ENCODE measurements at places on chromosomes 11 and 22.
A peak's percentile ranks its signal among the peaks of the same experiment; 100 is the strongest.

- H3K4me3 ChIP-seq = peak overlapping the region; percentile 47
- no peak overlapping the region for H3K27ac ChIP-seq
- H3K27me3 ChIP-seq = peaks cover 11% of the 10 kb centered on the region
- DNase-seq = no peak
- no peaks in the 10 kb centered on the region for H3K36me3 ChIP-seq
Observed at GRCh38 chr11:72642043-72642883, 32.0 kb downstream of the PDE2A start.

- H3K27me3 ChIP-seq = no peaks in the 10 kb centered on the region
- peaks cover 35% of the 10 kb centered on the region for H3K36me3 ChIP-seq
- H3K4me3 ChIP-seq = no peak overlapping the region
- no peak overlapping the region for H3K27ac ChIP-seq
- no peaks in the 10 kb centered on the region for H3K4me1 ChIP-seq
Observed at GRCh38 chr11:71488681-71489270, 35.8 kb downstream of the NADSYN1 start.

GRCh38 chr11:61959114-61959513 is 8.3 kb downstream of the FTH1 start:
- H3K27me3 ChIP-seq = peaks cover 6% of the 10 kb centered on the region
- H3K4me3 ChIP-seq = no peak overlapping the region
- peaks cover 3% of the 10 kb centered on the region for H3K36me3 ChIP-seq
- H3K4me1 ChIP-seq = peaks cover 23% of the 10 kb centered on the region

DNA sequence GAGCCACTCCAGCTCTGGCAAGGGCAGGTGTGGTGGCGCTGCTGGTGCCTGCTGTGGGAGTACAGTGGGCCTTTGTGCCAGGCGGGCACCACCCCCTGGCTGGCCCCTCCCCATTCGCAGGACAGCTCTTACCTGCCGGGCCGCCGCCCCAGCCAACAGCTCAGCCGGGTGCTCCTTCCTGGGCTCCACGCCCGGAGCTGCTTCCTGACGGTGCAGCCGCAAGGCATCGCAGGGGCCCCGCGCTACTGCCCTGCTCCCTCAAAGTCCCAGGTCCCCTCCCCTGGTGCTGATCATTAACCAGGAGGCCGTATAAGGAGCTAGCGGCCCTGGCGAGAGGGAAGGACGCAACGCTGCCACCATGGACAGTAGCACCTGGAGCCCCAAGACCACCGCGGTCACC is at the start of gene SLC5A1:
Gene SLC5A1, plus strand, starts transcription at position 338 of the 400 bp plus-strand sequence. Its CDS starts 21 bp downstream, at position 359.
- no peaks in the 10 kb centered on the region for H3K36me3 ChIP-seq
- no peak within 1 kb of the TSS for H3K27ac ChIP-seq
- H3K4me1 ChIP-seq = no peaks in the 10 kb centered on the region
- no peak for DNase-seq
- H3K4me3 ChIP-seq = no peak within 1 kb of the TSS

GRCh38 chr11:73189315-73189714 is 28.8 kb upstream of the P2RY2 start:
- DNase-seq = no peak
- H3K27me3 ChIP-seq = no peaks in the 10 kb centered on the region
- H3K4me1 ChIP-seq = no peaks in the 10 kb centered on the region

GRCh38 chr11:61815790-61816735 is 740 bp downstream of the FADS1 start:
- H3K4me3 ChIP-seq = peak overlapping the region; percentile 77
- H3K4me1 ChIP-seq = peaks cover 21% of the 10 kb centered on the region
- no peaks in the 10 kb centered on the region for H3K36me3 ChIP-seq
- H3K27me3 ChIP-seq = peaks cover 10% of the 10 kb centered on the region
- peak overlapping the region; percentile 34 for H3K27ac ChIP-seq
- peak; percentile 58 for DNase-seq

DNA sequence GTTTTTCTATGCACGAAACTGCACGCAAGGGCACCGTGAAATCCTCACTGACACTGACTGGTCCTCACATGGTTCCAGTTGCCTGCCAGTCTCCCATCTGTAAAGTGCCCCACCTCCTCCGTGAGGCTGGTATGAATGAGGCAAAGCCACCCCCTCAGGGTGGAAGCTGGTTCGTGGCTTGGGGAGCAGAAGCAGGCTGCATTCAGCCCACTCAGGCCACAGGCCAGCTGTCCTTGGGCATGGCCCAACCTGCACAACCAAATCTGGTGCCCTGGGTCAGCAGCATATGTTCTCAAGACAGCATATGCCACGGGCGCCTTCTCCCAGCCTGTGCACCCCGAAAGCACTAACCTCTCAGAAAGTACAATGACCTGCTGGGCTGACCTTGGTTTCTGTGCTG is 29.3 kb downstream of the SERPINH1 start:
- no peak overlapping the region for H3K27ac ChIP-seq
- no peak for DNase-seq
- H3K27me3 ChIP-seq = no peaks in the 10 kb centered on the region
- no peaks in the 10 kb centered on the region for H3K36me3 ChIP-seq

DNA sequence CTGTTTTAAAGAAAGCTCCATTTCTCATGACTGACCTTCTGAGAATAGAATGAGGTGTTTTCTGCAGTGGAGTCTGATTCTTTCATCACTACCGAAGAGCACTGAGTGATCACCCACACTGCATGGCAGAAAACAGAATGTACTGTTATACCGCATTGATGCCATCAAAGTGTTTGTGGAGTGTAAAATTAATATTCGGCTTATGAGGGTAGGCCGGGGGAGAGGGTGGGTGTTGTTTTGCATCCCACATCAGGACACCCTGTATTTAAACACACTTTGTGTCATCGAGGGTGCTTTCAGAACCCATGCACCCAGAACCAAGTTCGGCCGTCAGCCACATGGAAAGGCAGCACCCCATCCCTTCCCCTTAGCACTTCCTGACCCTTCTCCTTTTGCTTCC is 41.3 kb upstream of the ETS1 start:
- peaks cover 83% of the 10 kb centered on the region for H3K4me1 ChIP-seq
- H3K36me3 ChIP-seq = no peaks in the 10 kb centered on the region
- H3K27ac ChIP-seq = peak overlapping the region; percentile 49

DNA sequence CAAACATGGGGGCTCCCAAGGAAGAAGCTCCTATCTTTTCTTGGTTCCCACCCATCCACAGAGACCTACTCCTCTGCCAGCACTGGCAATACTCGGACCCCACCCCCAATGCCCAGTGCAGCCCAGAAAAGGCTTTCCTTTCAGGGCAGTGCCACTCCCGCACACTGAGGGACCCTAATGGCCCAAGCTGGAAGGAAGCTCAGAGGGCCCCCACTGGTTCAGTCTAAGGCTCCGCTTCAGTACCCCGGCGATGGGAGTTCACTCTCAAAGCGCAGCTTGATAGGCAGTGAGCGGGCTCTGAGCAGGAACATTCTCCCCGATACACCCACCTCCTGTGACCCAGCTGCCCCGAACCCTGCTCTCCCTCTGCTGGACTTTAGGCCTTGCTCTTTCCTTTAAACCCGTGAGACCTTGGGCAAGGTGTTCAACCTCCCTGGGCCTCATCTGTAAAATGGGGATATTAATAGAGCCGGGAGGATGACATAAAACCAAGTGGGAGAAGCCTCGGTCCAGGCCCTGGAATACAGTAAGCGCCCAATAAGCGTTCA is 48.4 kb downstream of the CHRDL2 start:
- H3K4me1 ChIP-seq = no peaks in the 10 kb centered on the region
- peaks cover 5% of the 10 kb centered on the region for H3K27me3 ChIP-seq
- H3K4me3 ChIP-seq = no peak overlapping the region
- no peaks in the 10 kb centered on the region for H3K36me3 ChIP-seq
- no peak overlapping the region for H3K27ac ChIP-seq

GRCh38 chr11:70105755-70106571 is 27.8 kb downstream of the ANO1 start:
- H3K4me1 ChIP-seq = no peaks in the 10 kb centered on the region
- H3K27ac ChIP-seq = no peak overlapping the region
- DNase-seq = no peak
- H3K27me3 ChIP-seq = no peaks in the 10 kb centered on the region
- H3K4me3 ChIP-seq = no peak overlapping the region

GRCh38 chr11:15006139-15006759 is 34.1 kb upstream of the CALCA start:
- H3K4me3 ChIP-seq = no peak overlapping the region
- H3K27ac ChIP-seq = no peak overlapping the region
- no peak for DNase-seq
- H3K36me3 ChIP-seq = no peaks in the 10 kb centered on the region

DNA sequence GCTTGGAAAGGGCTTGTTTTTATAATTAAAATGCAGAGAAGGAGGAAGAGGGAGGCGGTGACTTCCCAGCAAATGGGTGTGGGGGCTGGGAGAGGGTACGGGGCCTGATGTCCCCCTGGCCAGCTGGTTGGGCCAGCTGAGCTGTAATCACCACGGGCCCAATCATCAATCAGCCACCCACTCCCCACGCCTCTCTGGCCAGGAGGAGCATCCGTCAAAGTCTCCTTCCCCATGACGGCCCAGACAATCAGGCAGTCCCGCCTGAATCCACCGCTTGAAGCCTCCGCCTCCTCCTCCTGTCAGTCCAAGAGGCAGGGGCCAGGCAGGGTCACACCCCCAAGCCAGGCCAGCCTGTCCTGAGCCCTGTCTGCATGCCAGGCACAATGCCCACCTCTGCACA is 13.3 kb upstream of the CABP7 start:
- H3K4me3 ChIP-seq = no peak overlapping the region
- no peak for DNase-seq
- H3K27me3 ChIP-seq = no peaks in the 10 kb centered on the region
- no peaks in the 10 kb centered on the region for H3K36me3 ChIP-seq
- H3K27ac ChIP-seq = no peak overlapping the region

GRCh38 chr22:31618471-31619176 is 43.4 kb downstream of the PISD start:
- H3K4me3 ChIP-seq = no peak overlapping the region
- no peak overlapping the region for H3K27ac ChIP-seq
- no peak for DNase-seq
- H3K27me3 ChIP-seq = no peaks in the 10 kb centered on the region
- peaks cover 15% of the 10 kb centered on the region for H3K4me1 ChIP-seq

DNA sequence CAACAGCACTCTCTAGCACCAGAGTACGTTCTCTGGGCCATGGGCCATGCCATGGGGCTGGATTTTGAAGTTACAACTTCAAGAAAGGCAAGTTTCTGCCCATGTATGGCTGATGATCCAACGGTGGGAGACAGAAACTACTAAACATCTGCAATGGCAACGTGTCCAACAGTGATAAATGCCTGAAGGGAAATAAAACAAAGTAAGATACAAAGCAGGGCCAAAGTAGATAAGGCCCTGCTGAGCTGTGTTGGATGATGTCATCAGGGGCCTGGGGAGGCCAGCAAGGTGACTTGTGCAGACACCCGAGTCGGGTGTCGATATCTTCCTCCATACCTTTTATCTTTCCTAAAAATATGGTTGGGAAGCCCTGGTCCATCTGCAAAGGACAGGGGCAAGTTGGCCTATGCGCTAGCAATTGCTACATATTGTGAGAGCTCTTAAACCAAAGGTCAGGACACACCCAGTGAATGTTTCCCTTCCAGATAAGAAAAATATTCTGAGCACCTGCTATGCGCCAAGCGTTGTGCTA is 487.2 kb downstream of the MN1 start:
- no peaks in the 10 kb centered on the region for H3K4me1 ChIP-seq
- DNase-seq = no peak
- H3K36me3 ChIP-seq = no peaks in the 10 kb centered on the region
- no peak overlapping the region for H3K4me3 ChIP-seq
- H3K27me3 ChIP-seq = no peaks in the 10 kb centered on the region
- H3K27ac ChIP-seq = no peak overlapping the region

DNA sequence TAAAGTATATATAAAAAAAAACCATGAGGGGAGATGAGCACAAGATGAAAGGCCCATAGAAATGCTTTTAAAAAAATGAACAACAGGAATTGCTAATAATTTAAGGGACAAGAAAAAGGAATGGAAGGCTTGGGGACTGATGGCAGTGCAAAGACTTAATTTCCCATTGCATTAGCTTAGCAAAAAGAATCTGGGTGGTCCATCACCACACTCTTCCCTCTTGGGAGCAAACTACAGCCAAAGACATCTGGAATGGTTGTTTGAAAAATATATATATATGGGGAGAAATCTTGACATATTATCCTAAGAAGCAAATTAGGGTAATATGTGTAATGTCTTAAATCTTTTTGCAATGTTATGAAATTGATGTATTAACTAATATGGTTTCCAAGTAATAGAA is 727.1 kb downstream of the METTL15 start:
- H3K4me1 ChIP-seq = no peaks in the 10 kb centered on the region
- no peaks in the 10 kb centered on the region for H3K27me3 ChIP-seq
- no peak overlapping the region for H3K27ac ChIP-seq
- no peak overlapping the region for H3K4me3 ChIP-seq
- H3K36me3 ChIP-seq = no peaks in the 10 kb centered on the region

DNA sequence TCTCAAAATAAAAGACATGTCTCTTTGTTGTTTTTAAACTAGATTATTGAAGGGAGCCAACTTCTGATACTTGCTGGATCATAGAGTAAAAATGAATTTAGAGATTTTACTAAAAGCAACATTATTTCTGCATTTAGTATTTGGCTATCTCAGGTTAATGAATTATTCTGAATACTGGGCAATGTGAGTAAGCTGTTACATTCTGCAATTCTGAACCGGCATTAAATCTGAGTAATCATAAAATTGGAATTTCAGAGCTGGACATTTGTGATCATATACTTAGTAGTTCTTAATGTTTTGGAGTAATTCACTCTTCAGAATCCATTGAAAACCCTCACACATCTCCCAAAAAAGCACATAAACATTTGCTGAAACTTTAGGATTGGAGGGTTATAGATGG is 11.5 kb downstream of the POLD3 start:
- H3K27ac ChIP-seq = no peak overlapping the region
- peaks cover 11% of the 10 kb centered on the region for H3K36me3 ChIP-seq
- H3K27me3 ChIP-seq = no peaks in the 10 kb centered on the region
- no peaks in the 10 kb centered on the region for H3K4me1 ChIP-seq
- no peak for DNase-seq

DNA sequence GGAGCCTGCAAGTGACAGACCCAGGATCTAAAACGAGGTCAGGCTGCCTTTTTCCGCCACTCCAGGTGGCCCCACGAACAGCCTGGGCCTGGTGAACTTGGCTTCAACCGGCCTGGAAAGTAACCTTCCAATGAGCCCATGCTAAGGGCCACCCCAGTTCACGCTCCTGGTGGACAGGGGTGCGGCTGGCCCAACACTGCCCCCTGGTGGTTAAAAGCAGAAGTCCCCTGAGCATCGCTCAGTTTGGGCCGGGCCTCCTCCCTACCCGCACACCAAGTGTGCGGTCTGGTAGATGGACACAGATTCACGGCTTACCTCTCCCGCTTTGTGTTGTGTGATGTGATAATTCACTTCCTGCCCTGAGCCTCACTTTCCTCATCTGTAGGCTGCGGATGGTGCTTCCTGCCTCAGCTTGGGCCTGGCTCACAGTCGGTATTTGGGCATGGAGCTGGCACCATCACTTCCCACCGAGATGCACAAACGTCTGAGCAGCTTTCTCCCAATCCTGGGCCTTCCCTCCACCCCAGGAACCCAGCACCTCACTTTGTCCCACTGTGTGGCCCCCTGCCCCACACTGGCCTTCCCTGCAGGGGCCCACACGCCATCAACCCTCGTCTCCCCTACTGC is 13.7 kb upstream of the SEC14L3 start:
- no peak overlapping the region for H3K27ac ChIP-seq
- H3K27me3 ChIP-seq = no peaks in the 10 kb centered on the region

Data from CD4-positive, alpha-beta memory T cell (primary cell).